Left lung (tissue), 14 donors: ENCODE measurements at places on chromosomes 16 and 17. TPM values are rescaled to one million over a fixed set of nuclear protein-coding genes. Genes with fewer than 3 reads are reported as not detected.

The KRT33A gene
- not detected for polyA plus RNA-seq

GRCh38 chr17:37506678-37507077 lies 17.0 kb downstream of the DUSP14 start:
- DNase-seq = no peak

DNA sequence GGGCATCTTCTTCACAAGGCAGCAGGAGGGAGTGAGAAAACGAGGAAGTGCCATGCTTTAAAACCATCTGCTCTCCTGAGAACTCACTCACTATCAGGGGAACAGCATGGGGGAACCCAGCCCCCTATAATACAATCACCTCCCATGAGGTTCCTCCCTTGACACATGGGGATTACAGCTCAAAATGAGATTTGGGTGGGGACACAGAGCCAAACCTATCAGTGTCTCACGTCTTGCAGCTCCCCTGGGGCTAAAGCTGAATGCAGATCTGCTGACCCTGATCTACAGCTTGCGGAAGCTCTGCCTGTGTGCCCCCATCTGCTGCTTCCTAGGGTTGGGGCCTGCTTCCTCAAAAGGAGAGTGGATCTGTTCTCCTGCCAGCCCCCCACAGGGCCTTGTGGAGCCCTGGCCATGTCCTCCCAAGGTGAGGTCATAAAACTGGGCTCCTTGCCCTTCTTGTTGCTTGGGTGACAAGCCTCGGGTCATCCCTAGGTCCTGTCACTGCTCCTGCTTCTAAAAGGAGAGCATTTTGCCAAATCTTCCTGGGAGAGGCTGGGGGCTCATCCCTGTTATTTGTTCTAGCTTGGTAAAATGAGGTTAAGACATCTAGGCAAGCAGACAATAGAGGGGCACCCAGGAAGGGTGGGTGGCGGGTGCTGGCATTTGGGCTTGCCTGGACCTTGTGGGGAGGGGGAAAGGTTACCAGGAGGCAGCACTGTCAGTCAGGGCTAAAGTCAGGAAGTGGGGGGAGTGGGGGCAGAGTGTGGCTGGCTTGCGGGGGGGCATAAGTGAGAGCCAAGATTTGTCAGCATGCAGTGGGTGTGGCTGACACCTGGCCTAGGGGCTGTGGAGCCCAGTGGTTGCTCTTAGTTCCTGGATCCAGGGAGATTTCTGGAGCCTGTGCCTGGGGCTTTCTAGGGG lies 16.0 kb downstream of the KRT33A start:
- no peak for DNase-seq

- no peak for DNase-seq
These were observed 181.9 kb upstream of the ZNF469 start for GRCh38 chr16:88200896-88201185.

The NKD1 gene
- polyA plus RNA-seq = 39.3 TPM

The CPPED1 gene
- polyA plus RNA-seq = 9.6 TPM

DNA sequence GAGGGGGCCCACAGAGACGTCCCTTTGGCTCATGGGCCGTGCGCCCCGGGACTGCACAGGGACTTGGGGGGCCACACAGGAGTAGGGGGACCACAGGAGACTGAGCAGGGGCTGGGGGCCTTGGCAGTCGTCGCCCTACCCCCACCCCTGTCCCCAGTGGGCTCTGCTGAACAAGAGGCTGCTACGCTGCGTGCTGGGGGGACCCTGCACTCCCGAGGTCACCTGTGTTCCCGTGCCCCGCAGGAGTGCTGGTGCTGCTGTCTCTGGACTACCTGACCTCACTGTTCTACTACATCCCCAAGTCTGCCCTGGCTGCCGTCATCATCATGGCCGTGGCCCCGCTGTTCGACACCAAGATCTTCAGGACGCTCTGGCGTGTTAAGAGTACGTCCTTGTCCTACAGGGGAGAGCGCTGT lies 14.4 kb upstream of the RNF213 start:
- no peak for DNase-seq

DNA sequence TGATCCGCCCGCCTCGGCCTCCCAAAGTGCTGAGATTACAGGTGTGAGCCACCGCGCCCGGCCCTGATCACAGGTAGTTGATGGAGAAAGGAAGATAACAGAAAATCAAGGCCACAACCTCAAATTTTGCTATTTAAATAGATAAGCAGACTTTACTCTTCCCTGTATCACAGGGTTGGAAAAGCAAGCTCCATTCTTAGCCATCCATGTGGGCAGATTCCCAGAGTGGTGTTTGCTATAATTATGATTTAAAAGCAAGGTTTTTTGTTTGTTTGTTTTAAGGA lies 44.4 kb downstream of the TUBD1 start:
- DNase-seq = no peak

The PNMT gene
- 2.4 TPM for polyA plus RNA-seq

DNA sequence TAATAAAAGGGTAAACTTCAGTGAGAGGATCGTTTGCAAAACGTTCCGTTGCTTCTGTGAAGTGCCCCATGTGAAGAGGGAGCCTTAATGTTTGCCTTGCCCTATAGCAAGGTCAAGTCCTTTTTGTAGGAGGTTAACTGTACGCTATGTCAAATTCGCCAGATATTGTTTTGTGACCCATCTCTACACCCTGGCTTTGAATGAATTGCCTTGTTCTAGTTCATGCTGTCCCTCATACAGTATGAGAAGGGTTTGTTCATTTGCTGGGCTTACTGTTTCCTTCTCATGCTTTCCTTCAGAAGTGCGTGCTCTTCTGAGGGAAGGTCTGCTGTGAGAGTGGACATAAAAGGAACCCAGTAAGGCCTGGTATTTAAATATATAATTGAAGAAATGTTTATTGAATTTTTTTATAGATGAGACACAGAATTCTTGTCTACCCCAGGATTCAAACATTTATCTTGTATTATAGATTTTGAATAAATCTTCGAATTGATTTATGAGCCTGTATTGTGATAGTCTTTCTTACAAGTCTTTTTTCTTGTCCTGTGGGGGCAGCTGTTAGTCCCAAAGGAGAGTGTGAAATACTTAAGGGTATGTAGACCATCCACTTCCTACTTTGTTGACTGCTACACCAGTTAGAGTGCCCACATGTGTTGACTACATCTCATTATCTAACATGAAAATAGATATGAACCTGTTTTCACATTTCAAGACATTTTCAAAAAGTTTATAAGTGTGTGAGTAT lies 1.7 kb downstream of the MAP3K3 start:
- no peak for DNase-seq

DNA sequence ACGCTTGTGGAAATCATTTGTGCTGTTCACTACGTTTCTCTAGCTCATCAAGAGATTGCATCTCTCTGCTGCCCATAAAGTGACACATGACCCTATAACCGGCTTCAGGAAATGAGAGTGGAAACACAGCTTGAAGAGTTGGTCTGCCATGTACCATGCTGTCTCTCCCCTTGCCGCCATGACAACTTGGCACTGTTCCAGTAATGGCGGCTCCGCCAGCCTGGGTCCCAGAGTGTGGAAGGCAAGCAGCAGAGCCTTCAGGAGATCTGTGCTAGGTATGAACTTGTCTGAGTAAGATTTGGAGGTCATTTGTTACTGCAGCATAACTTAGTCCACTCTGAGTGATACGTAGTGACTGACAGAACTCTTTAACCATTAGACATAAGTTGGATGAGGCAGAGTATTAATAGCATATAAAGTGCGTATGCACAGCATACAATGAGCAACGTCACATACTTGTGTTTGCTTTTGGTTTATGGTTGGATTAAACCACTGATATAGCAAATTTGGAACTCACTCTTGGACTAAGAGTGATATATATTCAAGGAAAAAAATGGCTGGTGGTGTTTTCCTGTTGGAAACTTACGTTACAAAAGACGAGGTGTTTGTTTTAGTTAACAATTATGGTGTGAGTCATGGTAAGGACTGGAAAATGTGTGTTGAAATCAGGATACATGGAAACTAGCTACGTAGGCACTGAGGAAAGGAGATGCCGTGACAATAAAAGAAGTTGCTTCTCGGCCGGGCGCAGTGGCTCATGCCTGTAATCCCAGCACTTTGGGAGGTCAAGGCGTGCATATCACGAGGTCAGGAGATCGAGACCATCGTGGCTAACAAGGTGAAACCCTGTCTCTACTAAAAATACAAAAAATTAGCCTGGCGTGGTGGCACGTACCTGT lies 24.4 kb upstream of the PMP22 start:
- DNase-seq = no peak

GRCh38 chr16:68719993-68720489 lies 17.1 kb upstream of the CDH1 start:
- no peak for DNase-seq

DNA sequence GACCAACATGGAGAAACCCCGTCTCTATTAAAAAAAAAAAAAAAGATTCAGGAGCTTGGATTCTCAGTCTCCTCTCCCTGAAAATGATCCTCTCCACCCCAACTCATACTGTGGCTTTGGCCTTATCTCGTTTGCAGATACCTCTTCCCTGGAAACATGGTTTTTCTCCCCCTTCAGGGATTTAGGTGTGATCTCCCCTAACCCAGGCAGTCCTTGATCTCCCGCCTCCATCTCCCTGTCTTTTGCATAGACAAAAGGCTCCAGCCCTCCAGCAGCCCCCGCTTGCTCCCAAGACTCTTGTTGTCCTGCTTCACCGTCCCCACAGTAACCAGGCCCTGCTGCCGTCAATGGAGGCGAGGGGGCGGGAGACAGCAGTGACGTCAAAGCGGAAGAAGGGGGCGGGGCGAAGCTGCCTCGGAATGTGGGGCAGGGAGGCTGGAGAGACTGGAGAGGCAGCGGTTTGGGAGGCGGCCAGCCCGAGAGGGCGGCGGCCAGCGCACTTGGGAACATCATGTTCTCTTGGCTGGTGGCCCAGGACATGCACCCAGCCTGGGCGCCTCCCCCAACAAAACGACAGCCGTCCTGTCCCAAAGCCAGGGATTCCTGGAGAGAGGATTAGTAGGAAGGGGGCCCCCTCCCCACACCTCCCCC lies 1.9 kb upstream of the PER1 start:
- DNase-seq = peak; percentile 99

GRCh38 chr17:19755392-19755791 lies 7.3 kb upstream of the ALDH3A1 start:
- no peak for DNase-seq

GRCh38 chr16:86984991-86985647 lies 332.1 kb downstream of the C16orf95 start:
- DNase-seq = no peak

The KCNJ16 gene
- 1.0 TPM for polyA plus RNA-seq

The SCARF1 gene
- polyA plus RNA-seq = 18.6 TPM

- DNase-seq = no peak
These were observed 28.7 kb downstream of the B9D1 start for GRCh38 chr17:19333736-19334290.

The PRAC1 gene
- not detected for polyA plus RNA-seq

The B9D1 gene
- 22.6 TPM for polyA plus RNA-seq

DNA sequence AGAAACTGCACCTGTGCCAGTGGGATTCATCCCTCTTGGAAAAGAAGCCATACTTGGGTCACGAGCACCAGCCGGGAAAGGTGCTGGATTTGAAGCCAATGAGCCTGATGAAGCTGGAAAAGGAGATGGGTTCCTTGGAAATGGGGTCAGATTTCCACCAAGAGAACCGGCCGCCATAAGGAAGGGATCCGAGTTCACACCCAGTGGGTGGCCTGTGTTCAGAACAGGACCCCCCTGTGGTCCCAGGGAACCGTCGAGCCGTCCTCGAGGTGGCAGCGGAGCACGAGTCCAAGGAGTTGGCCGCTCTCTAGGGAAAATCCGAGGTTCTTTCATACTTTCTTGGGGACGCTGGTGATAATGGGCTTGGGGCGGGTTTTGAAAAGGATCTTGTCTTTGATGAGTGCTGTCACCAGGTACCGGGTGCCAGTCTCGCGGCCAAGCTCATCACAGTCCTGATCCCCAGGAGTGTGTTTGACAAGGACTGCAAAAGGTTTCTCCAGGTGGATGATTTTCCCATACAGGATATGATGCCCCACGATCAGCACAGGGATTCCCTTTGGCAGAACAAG lies 12.2 kb downstream of the CHTF8 start:
- DNase-seq = no peak

DNA sequence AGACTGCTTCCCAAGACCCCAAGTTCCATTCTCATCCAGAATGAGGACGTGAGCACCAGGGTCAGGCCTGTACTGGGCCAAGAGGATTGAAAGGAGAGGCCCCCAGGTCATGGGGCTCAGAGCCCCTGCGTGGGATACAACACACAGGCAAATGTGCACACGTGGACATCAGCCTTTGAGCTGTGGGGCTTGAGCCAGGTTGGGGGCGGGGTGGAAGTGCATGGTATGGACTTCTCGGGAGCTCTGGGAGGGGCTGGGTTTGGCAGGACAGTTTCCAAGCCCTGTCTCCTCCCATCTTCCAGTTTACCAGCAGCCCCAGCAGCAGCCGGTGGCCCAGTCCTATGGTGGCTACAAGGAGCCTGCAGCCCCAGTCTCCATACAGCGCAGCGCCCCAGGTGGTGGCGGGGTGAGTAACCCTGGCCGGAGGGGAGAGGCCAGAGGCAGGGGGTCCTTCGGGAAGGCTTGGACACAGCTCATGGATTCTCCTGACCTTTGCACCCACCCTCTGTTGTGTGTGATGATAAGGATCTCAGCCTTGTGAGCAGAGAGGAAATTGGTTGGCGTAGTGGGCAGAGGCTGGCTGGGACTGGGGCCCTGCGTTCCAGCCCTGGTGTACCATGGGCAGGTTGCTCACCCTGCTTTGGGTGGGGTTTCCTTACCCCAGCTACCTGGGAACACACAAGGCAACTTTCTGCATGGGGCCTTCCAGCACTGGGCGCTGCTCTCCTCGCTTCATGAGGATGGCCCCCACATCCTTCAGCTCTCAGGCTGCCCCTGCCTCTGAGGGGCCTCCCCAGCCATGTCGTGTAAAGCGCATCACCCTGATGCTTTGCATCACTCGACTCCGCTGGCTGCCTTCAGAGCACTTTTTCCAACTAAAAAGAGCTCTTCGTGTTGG lies 10.4 kb upstream of the LASP1NB start:
- no peak for DNase-seq

DNA sequence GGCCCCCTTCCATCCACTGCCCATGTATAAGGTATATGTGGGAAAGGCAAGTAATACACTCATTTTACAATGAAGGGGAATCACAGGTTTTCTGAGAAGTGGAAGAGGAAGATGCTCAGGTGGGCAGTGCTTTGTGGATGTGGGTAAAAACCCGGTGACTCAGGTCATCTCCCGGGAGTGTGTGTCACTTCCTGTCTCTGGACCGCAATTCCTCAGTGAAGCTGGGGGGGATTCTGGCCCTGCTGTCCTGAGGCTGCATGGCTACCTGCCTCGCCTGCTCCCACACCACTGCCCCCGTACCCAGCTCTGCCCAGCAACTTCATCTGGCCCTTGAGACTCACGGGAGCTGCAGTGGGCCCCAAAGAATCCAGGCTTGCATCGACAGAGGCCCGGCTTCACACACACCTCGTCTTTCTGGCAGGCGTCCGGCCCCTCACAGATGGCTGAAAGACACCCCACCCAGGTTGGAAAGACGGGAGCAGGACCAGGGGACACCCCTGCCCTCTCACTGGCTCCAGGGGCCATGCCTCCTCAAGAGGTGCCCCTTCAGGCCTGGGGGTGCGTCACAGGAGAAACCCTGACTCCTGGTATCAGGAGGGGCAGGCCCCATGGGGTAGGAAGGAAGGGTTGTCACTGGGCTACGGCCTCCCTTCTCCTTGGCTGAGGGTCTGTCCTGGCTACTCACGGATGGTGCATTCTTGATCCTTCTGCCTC lies 882 bp downstream of the SCARF1 start:
- peak; percentile 45 for DNase-seq
